ENCODE measurements at places on chromosomes 12 and 14. TPM values are rescaled to one million over a fixed set of nuclear protein-coding genes. Genes with fewer than 3 reads are reported as not detected.

DNA sequence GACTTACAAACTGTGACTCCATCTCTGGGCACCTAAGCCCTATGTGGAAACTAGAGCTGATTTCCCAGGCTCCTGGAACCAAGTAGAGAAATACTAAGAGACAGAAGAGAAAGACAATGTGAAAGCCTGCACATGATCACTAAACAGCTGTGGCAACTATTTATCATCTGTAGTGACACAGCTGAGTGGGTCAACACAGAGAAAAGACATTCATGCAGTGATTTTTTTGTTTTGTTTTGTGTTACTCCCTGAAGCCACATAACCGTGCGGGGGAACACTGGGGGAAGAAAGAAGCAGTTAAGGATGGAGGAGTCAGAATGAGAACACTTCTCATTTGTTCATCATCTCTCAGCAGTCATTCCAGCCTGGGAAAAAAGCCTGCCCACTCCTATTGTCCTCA is 1.5 kb downstream of the PRR4 start:
- 0 out of 2 replicates have a peak, but pooled peaks cover 8% of the 10 kb centered on the region for H3K36me3 ChIP-seq
- H3K27me3 ChIP-seq = no peaks in the 10 kb centered on the region
- no peak overlapping the region for H3K4me3 ChIP-seq
- no peak overlapping the region for H3K27ac ChIP-seq
- no peaks in the 10 kb centered on the region for H3K4me1 ChIP-seq

DNA sequence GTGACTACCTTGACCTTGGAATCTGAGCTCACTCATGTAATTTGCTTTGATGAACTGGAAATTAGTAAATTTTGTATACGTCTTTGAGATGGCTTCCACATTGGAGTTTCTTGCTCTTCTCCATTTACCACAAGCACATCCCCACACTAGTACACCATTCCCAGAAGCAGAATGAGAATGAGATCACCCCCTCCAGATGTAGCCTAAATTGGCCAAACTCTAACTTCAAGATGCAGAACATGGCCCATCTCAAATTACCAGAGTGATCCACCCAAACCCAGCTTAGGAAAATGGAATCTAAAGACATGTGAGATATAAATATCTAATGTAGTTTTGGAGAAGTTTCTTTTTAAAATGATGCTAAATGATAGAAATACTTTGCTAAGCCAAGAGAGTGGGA is 9.5 kb upstream of the TAS2R20 start:
- DNase-seq = no peak
- no peaks in the 10 kb centered on the region for H3K27me3 ChIP-seq
- H3K27ac ChIP-seq = no peak overlapping the region
- no peaks in the 10 kb centered on the region for H3K4me1 ChIP-seq
- H3K4me3 ChIP-seq = no peak overlapping the region

GRCh38 chr14:50359631-50360030 is 37.0 kb downstream of the CDKL1 start:
- no peak overlapping the region for H3K4me3 ChIP-seq
- H3K27me3 ChIP-seq = no peaks in the 10 kb centered on the region
- no peaks in the 10 kb centered on the region for H3K36me3 ChIP-seq
- peaks cover 11% of the 10 kb centered on the region for H3K4me1 ChIP-seq
- no peak for DNase-seq

Gene TMEM117
- total RNA-seq = 8.2 TPM

Gene ADGRD1
- not detected for total RNA-seq

Gene ZNF740
- total RNA-seq = 6.8 TPM

Gene RTRAF
- total RNA-seq = 101 TPM
